ENCODE measurements at places on chromosomes 11 and 22.

DNA sequence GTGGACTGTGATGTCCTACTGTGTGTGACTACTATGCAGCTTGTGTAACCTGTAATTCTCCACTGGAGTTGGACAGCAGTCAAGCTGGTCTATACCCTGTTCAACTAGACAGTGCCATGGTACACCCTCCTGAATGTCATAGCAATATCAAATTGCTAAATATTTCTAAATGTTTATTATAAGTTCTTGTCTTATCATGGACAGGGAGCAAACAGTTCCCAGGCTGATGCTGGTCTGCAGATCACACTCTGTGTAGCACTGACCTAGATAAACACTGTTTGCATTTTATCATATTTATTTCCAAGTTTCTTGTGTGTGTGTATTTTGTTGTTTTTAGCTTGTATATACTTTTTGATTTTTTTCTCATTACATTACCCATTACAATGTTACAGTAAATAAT, 22.0 kb downstream of the PARVA start:
- no peak for DNase-seq

- DNase-seq, result no peak
These were observed 5.8 kb downstream of the MGAT3 start for GRCh38 chr22:39462443-39463221.

DNA sequence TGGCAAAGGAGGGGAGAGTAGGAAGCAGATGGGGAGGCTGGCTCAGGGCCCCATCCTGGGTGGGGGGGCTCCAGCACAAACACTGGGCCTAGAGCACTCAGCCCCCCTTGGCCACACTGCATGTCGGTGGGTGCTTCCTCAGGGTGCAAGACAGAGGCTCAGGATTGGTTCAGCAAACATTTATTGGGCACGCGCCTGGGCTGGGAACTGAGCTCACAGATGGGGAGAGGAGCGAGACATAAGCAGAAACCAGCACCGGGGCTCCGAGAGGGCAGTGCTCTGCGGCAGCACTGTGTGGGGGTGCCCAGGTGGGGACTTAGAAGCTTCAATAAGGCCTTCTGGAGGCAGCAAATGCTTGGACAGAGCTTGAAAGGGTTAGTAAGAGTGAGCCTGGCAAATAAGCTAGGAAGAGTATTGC, 12.1 kb upstream of the EHD1 start:
- DNase-seq, result no peak

DNA sequence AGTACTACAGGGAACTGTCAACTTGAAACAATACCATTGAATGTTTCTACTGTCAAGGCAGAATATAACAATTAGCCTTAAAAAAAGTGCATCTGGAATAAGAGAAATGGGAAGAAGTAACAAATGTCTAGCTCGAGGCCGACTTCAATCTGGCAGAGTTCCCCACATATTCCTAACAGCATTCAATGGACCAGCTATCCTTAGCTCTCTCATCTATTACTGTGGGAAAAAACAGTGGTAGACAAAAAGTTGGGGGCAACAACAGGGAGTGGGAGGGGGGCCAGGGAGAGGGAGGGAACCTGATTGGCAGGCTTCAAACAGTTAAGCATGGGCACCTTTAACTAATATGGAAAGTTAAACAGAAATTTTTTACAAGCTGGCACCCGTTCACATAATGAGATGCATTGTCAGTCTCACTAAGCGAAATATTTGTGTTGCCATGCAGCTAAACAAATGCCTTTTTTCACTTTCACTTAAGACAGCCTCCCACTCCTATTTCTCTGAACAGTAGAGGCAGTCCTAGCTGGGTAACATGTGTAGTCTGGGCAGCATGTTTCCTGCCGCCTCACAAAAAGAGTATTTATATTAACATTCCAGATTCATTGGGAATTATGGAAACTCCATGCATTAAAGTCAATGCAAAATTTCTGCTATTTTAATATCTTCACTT, 62.2 kb upstream of the SOX6 start:
- DNase-seq, result no peak

- DNase-seq, result no peak
These were observed 14.1 kb downstream of the TMEM123 start for GRCh38 chr11:102438311-102439062.

GRCh38 chr11:624705-625635, at the start of gene CDHR5:
Gene CDHR5, minus strand, starts transcription at chr11:624955. Its CDS starts 53 bp downstream, at chr11:624902.
- DNase-seq, result no peak

- DNase-seq, result no peak
These were observed 1035.0 kb downstream of the TBC1D22A start for GRCh38 chr22:47797342-47797945.

GRCh38 chr11:134733646-134734045, 321.6 kb upstream of the B3GAT1 start:
- DNase-seq, result no peak

DNA sequence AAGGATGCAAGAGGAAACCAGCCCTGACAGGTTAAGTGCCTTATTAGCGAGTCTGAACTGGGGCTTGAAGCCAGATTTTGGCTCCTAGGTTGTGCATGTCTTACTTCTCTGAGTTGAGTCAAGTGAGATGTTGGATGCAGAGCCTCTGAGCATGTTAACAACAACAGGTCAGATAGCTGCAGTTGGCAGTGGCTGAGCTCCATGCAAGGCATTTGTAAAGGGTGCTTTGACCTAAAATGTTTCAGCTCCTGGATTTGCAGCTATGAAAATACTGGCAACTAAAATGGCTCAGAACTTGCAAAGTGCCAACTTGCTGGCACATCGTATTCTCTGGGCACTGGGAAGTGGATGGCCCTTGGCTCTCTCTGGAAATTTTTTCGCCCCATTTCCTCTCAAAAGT, 16.4 kb upstream of the CSRP3 start:
- peak; percentile 50 for DNase-seq

DNA sequence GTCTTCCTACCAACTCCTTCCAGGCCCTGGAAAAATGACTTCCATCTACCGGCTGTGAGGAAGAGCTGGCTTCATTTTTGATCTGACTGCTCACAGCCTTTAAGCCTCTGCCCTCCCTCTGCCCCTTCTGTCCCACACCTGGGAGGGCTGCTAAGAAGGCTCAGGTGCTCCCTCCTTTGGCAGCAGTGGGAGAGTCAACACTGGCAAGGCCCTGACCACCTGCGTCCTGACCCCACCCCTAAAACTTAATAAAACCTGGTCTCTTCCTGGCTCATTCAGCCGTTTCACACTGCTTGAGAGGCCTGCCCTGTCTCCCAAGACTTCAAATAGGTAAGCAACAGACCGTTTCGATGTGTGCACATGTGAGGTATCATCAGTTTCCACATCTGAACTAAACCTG, 52.1 kb upstream of the NFRKB start:
- DNase-seq, result no peak
